ENCODE measurements at places on chromosomes 11 and 22. TPM values are rescaled to one million over a fixed set of nuclear protein-coding genes. Genes with fewer than 3 reads are reported as not detected.

The CREB3L1 gene
- total RNA-seq = 0.53 TPM

The ADORA2A gene
- under 0.01 TPM for total RNA-seq

The OR52I2 gene
- not detected for total RNA-seq

The KRTAP5-7 gene
- total RNA-seq = not detected

The TTLL1 gene
- 6.3 TPM for total RNA-seq

The TYR gene
- not detected for total RNA-seq

The YPEL4 gene
- total RNA-seq = 0.26 TPM

The ZNF408 gene
- total RNA-seq = 8.2 TPM

- DNase-seq = no peak
Observed at GRCh38 chr11:69573761-69574607, 67.0 kb upstream of the CCND1 start.

DNA sequence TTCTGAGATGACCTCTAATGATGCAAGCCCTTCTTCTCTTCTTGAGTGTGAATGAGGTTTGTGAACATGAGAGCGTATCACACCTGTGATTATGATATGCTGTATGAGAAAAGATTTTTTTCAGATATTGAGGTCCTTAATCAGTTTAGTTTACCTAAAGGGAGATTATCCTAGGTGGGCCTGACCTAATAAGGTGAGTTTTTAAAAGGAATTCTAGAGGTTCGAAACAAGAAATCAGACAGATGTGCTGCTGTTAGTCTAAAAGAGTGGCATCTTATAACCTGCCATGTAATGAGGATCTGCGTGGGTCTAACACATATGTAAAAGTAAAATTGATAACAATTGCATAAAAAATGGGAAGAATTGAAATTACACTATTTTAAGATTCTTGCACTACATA, 33.8 kb downstream of the MSANTD4 start:
- DNase-seq = no peak

DNA sequence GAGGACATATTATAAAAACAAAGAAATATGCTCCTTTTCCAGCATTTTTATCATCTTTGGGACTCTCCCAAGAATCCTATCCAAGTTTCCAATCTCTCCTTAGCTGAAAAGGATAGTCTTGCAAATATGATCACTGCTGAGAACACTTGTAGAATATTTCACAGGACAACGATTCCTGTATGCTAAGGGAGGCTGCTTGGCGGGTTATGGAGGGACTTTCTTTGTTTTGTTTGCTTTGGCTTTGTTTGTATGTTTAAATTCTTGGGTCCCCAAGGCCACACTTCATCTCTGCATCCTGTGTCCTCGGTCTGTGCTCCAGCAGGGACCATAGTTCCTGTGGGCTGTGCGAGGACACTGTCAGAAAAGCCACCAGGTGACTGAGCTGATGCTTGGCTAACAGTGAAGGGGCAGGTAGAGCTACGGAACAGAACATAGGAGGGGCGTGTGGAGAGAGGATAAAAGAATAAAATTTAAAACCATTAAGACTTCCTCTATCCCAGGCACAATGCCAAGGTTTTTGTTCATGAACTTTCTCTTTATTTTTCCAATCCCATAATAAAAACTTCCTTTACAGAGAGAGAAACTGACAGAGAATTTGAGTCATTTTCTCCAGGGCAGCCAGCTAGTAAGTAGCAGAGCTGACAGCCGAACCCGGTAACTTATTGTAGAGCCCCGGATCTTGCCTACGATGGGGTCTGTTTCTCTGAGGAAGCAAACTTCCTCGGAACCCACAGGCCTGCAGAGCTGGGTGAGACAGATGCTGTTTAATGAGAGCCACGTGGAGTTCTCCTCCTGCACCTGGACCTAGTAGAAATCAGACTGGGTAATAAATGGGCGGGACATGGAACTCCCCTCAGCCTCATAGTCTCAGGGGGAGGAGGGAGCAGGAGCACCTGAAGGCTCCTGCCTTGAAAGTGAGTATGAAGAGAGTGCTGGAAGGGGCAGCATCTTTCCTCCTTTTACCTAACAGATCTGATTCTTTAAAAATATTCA, at the start of gene IZUMO1R:
Gene IZUMO1R (plus strand): TSS at position 615 of the 993 bp plus-strand sequence. CDS start 1,057 bp downstream, outside the sequence.
- DNase-seq = no peak

DNA sequence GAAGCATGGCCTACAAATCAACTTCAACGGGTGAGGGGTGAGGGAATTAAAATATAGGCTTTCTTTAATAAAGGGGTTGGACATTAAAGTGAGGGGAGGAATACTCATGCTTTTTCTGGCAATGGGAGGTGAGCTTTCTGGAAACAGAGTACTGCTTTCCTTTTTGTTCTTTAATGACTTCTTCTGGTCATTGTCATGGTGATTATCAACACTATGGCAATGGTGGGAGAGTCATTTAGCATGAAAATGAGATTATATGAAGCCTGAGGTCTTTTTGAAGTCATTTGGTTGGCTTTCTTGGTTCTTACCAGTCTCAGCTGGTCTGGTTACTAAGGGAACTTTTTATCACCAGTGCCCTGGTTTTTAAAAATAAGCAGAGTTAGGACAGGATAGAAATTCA, 475.8 kb upstream of the LRRC4C start:
- DNase-seq = no peak

DNA sequence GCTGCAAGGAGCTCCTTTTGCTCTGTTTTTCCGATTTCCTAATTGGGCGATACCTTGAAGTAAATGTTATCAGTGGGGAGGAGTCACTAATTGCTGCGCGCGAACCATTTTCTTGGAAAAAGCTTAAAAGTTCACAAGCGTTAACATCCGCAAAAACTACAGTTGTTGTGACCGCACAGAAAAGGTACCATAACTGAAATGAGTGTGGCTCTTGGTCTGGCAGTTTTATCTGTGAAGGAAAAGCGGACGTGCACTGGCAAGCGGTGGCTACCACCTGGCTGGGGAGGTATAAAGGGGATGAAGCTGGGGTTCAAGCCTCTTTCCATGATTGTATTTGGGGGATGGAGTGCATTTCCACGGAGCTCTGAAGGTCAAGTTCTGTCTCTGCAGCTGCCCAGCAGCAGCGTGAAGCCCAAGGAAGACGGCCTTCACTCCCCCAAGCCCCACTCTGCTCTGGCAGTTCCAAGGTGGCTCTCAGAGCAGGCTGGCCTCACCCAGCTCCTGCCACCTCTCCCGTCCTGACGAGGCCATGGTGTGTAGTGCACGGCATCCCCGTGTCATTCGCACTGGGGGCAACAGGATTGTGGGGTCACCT, 27.5 kb downstream of the MOV10L1 start:
- DNase-seq = no peak

GRCh38 chr11:126434950-126435335, 79.5 kb downstream of the ST3GAL4 start:
- DNase-seq = no peak

- DNase-seq = no peak
Observed at GRCh38 chr11:9765320-9766101, 101.6 kb downstream of the SWAP70 start.

GRCh38 chr11:72238040-72238450, 5.9 kb downstream of the PHOX2A start:
- DNase-seq = peak; percentile 58

DNA sequence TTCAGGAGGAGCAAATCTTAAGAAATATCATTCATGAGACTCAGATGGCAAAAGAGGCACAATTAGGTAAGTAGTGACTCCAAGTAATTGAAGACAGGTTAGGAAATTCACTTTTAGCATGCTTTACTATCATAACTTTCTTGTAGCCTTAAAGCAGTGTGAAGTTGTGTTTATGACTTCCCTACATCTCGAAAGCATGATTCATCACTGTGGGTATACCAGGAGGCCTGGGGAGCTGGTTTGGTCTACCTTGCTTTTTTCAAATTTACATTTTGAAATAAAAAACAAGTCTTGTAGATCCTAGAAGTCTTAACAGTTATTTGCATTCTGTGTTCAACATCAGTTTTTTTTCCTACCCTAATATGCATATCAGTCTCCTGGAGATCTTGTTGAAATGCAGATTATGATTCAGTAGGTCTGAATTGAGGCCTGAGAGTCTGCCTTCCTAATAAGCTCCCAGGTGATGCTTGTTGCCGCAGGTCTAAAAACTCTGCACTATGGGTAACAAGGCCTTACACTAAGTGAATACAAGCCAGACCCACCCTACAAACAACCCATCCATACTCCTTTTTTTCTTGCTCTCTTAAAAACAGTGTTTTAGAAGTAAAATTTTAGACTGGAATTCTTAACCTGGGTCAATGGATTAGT, 41.4 kb downstream of the TTC17 start:
- peak; percentile 5 for DNase-seq

DNA sequence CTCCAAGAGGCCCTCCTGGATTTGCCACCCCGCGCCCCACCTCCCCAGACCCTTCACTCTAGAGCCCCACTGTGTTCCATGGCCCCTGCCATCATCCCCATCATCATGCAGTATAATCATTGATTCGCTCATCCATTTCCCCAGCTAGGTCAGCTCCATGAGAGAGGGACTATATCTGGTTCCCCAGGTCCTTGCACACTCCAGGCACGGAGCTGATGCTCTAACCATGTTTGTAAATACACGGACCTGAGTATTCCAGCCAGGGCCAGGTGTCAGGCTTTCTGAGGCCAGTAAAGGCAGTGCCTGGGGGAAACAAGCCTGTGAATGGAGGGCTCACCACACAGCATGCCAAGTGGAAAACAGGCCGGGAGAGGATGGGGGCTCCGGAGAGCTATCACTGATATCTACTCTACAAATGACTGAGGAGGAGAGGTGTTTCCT, 27.1 kb upstream of the OAF start:
- DNase-seq = no peak

GRCh38 chr11:75533896-75534258, 8.1 kb upstream of the GDPD5 start:
- no peak for DNase-seq

DNA sequence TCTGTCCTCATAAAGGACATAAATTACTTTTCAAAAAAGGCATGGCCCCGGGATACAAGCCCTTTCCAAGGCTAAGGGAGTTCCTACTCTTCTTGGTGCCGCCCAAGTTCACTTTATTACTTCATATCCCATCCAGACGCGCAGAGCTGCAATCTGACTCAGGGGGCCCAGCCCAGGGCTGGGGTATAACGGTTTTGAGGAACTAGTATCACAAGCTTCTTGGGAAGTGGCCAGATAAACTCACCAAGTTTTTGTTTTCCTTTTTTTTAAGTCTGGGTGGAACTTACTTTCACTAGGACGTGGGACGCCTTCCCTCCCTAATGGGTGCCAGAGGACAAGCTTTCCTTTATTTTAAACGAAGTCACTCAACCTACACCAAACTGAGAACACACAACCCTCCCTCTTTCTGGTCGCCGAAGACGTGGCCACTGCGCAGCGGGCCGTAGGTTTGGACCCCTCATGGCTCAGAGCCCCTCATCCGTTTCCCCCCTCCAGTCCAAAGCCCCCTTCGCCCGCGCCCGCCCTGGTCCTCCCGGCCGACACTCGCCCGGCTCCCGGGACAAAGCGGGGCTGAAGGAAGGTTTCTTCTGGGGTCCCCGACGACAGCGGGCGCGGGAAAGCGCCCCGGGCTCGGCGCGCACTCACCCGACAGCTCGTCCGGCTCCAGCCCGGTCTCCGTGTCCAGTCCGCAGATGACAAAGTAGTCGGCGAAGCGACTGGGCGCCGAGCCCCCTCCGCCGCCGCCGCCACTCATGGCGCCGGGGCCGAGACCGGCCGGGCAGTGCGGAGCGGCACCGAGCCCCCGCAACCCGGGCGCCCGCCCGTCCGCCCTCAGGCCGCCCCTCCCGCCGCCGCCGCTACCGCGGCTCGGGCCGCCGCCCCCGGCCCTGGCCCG, 587 bp downstream of the DENND5A start:
- peak; percentile 65 for DNase-seq

DNA sequence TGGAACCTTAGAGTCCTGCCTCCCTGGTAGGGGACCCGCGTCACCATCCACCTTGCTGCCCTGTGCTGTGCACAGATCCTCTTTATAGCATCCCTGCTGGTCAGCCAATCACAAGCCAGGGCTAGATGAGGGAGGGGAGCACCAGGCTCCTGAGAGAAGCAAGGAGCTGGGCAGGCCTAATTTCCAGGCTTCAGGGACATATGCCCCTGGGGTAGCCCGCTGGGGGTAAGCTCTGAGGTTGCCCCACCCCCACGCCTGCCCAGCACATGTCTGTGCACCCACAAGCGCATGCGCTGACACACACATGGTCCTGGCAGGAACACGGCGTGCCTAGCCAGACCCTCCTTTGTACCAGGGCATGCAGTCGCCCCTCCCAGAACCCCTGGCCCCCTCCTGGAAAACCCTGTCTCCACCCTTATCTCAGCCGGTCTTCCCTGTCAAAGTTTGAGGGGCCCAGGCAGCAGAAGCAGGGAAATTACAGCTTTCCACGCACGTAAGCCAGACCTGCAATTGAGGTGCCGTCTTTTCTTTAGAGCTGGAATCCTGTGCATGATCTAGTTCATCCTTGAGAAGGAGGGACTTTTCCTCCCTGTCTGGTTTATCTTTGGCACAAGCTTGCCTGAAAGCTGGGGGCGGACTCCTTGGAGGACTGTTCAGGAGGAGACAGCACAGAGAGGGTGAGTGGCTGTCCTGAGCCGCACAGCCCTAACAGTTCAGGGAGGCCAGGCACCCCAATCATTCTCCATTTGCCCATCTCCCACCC, 2.1 kb downstream of the SSTR3 start:
- no peak for DNase-seq

DNA sequence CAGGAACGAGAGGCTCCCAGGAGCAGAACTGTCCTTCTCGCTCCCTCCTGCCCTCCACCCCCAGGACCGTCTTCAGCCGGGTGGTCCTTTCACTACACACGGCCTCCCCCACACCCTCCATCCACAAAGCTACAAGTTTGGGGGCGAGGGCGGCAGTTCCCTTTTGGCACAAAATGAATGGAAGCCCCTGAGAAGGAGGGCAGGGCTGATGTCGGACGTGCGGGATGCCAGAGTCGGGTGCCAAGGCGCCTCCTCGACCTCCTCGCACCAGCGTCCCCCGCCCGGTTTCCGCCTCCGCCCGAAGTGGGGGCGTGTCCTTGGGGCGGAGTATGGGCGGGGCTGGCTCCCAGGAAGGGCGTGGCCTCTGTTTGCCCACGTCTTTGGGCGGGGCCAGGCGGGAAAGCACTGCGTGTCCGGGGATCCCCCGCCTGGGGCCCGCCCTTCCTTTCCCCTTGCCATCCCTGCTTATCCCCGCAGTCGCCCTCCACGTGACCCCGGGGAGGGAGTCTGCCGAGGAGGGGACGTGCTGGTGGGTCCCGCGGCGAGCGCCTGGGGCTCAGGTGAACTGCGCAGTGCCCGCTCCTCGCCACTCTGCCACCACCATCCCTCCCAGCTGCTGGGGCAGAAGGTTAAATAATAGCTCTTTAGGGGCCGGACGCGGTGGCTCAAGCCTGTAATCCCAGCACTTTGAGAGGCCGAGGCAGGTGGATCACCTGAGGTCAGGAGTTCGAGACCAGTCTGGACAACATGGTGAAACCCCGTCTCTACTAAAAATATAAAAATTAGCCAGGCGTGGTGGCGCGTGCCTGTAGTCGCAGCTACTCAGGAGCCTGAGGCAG, 937 bp upstream of the EFEMP2 start:
- peak; percentile 78 for DNase-seq

DNA sequence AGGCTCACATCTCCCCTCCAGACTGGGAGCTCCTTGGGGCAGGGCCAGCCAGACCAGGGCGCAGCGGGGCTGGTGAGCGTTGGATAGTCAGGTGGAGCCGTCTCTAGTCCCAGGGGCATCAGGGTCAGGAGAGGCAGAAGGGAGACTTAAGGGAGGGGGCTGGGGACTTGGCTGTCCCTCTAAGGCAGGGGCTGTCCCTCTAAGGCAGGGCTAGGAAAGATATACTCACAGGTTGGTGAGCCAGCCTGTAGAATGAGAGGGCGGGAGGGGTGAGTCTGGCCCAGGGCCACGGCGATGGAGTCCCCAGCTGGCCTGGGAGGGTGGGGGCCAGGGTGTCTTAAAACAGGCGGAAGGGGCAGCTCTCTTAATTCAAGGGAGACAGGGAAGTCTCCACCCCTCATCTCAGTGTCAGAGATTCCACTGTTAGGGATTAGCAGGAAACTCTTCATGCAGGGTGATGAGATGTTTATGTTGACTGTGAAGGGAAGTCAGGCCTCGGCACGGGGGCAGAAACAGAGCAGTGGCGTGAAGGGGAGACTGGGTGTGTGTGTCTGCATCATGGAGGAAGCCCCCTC, 11.3 kb downstream of the P2RY2 start:
- DNase-seq = no peak

Data from bronchial epithelial cell (primary cell).